Epithelial cell of prostate (primary cell): ENCODE measurements at places on chromosomes 2 and 18.

GRCh38 chr2:120283649-120284048 is 31.0 kb downstream of the RALB start:
- no peak for DNase-seq

- no peak for DNase-seq
Measured at GRCh38 chr18:79515331-79515730, 119.6 kb downstream of the NFATC1 start.

DNA sequence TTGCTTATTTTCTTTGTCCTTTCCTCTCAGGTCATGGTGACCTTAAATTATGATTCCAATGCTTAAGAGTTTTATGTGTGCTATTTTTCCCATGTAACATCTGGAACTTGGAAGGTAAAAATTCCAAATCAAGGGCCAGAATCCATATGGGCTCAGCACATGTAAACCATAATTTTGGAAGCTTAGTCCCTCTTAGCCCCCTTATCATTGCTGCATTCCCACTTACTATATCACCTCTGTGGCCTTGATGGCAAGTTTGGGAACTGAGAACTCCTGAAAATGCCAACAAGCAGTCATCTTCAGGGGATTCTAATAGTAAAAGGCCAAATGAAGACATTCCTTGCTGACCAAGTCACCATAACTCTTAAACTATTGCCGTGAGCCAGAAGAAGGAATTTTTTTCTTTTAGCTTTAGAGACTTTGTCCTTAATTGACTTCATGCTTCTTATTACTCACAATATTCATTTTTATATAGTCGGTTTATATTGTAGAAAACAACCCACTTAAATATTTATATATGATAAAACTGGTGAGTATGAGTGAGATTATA is 251.4 kb downstream of the SLC8A1 start:
- no peak for DNase-seq

- no peak for DNase-seq
Measured at GRCh38 chr2:60555783-60556139, 2.3 kb upstream of the BCL11A start.

GRCh38 chr2:1339388-1340140 is 73.7 kb upstream of the TPO start:
- DNase-seq = no peak

DNA sequence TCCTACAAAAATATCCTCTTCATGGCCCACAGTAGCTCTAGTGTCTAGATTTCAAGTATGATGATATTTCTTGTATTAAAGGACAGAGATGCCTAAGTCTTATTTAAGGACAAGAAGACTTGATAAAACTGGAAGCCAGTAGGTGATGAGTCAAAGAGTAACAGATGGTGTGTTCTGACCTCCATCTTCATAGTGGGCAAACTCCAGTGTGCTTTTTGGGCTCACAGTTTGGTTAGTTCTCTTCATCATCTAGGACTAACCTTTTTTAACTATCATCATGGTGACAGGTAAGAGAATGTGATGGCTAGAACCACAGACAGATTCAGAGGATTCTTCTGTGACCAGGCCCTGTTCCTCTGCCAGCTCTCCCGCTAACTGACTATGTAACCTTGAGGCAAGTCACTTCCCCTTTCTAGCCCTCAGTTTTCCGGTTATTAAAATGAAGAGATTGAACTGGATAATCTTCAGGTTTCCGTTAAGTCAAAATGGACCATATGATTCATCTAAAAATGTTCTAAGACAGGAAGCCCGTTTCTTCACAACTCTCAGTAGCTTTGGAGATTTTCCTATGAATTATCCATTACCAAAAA is 140.3 kb upstream of the RASGRP3 start:
- DNase-seq = no peak

- no peak for DNase-seq
Measured at GRCh38 chr2:112168422-112169124, 30.4 kb downstream of the FBLN7 start.

GRCh38 chr2:231671270-231672050 is 36.9 kb upstream of the PTMA start:
- no peak for DNase-seq

DNA sequence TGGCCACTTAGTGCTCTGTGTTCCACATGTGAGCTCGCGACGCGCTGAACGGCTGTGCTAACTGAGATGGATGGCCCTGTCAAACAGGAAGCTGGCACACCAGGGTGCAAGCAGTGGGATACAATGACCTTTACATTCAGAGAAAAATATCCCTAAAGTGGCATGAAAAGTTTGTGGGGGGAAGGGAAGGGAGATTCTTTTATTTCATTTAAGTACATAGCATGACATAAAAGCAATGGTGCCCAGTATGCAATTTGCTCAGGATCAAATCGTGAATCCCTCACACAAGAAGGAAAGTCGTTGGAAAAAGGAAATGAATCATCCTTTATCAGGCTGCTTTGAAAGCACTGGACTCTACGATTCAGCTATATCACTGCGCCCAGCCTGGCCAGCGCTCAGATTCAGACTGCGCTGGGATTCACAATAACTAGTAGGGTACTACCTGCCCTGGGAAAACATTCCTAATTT is 26.0 kb downstream of the SATB2 start:
- no peak for DNase-seq

DNA sequence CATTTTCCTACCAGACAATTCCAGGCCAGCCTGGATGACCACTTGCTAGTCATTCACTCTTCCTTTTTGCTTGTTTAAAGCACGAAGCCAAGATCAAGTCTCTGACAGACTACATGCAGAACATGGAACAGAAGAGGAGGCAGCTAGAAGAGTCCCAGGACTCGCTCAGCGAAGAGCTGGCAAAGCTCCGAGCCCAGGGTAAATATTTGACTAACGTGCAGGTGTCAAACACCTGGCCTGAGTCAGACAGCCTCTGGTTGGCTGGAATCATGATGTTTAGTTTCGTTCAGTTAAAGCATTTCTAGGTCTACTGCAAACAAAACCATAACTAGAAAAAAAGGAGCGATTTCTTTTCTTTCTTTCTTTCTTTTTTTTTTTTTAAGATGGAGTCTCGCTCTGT is 44.2 kb upstream of the LYPD6B start:
- DNase-seq = no peak

GRCh38 chr2:6909431-6910385 is 7.5 kb upstream of the RNF144A start:
- DNase-seq = no peak

DNA sequence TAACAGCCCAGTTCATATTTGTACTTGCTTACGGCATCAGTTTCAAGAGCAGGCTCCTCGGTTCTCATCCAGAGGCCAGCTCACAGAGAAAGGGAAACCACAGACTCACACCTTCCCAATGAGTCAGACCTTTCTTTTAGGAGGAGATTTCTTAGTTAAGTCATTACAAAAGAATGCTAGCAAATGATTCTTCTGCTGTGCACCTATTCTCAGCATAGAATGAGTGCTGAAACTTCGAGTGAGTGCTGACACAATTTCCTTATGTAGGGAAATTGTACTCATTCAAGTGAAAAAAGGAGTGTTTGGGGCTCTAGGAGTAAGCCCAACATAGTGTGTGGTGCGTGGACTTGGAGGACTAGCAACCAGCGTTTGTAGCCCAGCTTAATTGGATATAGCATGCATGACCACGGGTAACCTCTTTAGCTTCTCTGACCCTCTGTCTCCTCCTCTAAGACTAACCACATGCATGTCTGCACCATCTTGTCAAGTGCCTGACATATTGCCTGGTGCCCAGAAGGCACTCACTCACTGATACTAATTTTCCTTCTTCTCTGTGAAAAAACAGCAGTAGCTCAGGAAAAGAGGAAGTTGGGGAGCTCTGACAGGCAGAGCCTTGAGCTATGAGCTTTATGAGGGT is 87.0 kb downstream of the ALPK2 start:
- peak; percentile 97 for DNase-seq

DNA sequence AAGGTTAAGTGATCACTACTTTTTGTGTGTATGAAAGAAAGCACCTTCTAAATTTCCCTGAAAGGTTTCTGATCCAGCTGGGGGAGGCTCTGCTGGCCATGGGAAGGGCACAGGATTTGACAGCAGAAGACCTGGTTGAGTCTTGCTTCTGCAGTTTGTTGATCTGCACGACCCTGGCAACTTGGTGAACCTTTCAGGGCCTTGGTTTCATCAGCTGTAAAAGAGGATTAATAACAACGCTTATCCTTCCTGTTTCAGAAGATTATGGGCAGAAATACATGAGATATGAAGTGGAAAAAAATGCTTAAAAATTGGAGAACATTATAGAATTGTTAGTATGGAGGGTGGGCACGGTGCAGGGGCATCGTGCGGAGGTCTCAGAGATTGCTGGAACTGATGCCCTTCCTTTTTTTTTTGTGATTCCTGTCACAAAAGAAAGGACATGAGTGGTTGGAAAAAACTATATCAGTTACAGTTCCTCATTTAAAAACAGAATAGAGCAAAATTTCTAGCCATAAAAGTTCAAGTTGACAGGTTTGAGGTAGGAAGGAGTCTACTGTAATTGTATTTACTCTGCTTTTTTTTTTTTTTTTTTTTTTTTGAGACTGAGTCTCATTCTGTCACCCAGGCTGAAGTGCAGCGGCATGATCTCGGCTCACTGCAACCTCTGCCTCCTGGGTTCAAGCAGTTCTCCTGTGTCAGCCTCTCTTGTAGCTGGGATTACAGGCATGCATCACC is 47.4 kb downstream of the MFSD6 start:
- no peak for DNase-seq

GRCh38 chr2:96150791-96151594 is 5.8 kb upstream of the DUSP2 start:
- no peak for DNase-seq

GRCh38 chr2:3598912-3599854 is 4.3 kb downstream of the COLEC11 start:
- no peak for DNase-seq

- no peak for DNase-seq
Measured at GRCh38 chr2:162317861-162318327, 590 bp downstream of the IFIH1 start.

DNA sequence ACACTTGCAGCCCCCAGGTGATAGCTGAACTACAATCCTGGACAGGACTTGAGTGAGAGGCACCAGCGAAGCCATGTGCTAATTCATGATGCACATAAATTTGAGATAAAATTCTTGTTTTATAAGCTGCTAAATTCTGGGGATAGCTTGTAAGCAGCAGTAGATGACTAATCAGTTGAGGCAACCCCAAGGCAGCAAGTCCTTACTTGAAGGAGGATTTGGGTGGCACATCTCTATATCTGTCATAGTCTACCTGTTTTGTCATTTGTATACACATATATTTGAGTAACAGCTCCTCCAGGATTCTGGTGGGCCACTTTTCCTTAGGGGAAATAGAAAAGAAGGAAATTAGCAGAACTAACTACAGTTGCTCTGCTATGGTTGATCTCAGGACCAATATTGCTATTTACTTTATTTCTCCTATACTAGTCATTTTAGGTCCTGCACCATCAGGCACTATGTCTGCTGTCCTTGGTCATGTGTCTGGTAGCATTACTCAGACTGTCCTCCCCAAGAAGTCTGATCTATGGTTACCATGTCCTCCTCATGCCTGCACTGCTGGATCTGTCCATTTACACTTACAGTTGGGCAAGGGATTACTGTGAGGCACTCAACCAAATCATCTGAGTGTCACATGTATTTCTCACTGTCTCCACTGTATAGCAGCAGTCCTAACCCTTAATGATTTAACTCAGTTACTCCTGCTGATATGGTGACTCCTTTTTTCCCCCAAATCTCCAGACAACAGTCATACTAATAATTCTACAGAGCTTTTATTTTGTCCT is 436.0 kb upstream of the CWC22 start:
- DNase-seq = peak; percentile 66

DNA sequence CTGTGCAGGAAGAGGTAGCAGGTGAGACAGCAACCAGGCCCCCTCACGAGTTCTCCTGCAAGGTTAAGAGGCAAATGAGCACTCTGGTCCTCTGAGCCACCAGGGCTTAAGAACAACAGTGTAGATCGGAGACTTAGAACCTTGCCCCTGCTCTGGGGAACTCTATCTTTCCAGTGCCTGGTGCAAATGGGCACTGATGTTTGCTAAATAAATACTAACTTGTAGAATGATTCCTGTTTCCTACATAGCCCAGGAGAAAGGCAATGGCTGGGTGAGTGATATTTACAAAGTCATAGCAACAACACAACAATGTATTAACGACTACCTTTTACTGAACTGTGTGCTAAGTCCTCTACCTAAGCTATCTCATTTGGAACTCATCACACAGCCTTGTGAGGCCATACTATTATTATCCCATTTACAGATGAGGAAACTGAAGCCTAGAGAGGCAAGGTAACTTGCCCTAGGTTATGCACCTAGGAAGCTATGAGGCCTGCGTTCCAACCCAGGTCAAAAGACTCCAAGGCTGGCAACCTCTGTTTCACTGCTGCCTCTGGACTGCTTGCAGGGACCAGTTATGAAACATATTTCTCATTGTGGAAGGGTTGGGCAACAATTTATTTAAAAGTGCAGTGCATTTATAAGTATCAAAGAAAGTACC is 4.3 kb downstream of the ATP8B1 start:
- DNase-seq = no peak

GRCh38 chr2:143429932-143430679 is 300.9 kb downstream of the ARHGAP15 start:
- DNase-seq = peak; percentile 18

GRCh38 chr18:53417003-53417402 is 807.5 kb downstream of the MBD2 start:
- DNase-seq = no peak

GRCh38 chr2:175036582-175037018 is 31.4 kb upstream of the CHN1 start:
- no peak for DNase-seq

DNA sequence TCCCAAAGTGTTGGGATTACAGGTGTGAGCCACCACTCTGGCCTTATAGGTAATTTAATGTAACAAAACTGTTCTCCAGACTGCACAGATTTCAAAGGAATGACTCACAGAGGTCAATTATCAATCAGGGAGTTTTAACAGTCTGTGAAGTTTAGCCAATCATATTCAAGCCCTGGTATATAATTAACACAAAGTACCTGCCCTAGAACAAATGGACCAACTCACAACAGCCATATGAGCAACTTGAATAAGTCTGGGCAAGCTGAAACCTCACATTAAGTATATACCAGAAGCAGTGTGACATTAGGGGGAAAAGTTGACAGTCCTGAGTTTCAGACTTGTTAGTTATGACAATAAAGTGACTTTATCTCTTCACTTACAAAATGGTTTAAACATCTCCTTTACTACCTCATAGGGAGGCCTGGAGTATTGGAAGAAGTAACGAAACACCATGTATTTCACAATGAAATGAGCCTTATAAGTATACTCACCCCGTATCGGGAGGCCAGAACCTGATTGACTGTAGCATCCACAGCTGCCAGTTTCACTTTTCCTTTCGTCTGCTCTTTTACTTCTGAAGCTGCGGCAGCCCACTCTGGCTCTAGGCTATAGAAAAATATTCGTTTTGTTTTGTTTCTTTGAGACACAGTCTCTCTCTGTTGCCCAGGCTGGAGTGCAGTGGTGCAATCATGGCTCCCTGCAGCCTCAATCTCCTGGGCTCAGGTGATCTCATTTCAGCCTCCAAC is 22.2 kb downstream of the PDIA6 start:
- no peak for DNase-seq
